ENCODE measurements at places on chromosomes 13 and 19. TPM values are rescaled to one million over a fixed set of nuclear protein-coding genes. Genes with fewer than 3 reads are reported as not detected.

GRK1 gene
- not detected for total RNA-seq

ATP4B gene
- total RNA-seq = not detected

SHKBP1 gene
- total RNA-seq = 112 TPM

BRCA2 gene
- 22.1 TPM for total RNA-seq

GRCh38 chr19:45156011-45156630 lies 4.7 kb downstream of the NKPD1 start:
- no peak for DNase-seq

DNA sequence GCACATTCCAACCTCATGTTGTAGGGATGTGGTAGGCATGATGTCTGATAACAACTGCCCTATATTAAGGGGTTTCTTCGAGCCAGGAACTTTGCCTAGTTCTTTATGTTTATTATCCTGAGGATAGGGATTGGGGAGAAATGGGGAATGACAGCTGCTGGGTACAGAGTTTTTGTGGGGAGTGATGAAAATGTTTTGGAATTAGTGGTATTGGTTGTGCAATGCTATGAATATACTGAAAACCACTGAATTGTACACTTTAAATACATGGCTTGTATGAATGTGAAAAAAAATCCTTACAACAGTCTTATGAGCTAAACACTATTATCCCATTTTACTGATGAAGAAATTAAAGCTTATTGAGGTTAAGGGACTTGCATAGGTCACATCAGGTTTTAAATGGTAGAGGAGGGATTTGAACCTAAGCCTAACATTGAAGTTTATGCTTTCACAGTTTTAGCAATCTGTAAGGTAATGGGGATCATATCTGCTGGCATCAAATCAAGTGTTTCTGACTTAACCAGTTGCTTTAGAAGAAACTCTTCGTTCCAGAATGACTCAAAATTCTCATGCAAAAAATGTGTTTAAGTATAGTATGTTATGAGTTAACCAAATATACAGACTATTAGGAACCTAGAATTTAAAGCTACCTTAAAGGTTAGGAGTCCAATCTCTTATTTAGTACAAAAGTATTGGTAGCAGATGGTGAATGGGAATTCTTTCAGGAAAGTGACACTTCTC lies 61.4 kb downstream of the ERCC5 start:
- no peak for DNase-seq

DNA sequence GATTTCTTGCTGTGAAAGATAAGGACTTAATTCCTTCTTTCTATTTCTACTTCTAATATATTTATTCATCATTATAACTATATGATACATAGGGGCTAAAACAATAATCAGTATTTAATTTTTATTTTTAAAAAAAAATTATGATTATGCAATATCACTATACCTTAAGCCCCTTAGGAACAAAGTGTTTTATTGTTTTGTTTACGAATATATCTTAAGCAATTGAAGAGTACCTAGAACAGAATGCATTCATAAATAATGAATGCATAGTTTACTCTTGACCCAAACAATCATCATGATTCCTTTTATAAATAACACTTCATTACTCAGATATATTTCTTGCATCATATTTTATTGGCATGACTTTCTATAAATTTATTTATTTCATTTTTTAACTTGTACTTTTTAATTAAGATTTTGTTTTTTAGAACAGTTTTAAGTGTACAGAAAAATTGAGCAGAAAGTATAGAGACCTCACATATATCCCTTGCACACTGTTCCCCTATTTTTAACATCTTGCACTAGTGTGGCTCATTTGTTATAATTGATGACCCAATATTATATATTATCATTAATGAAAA lies 339.9 kb upstream of the SPRY2 start:
- no peak for DNase-seq

DNA sequence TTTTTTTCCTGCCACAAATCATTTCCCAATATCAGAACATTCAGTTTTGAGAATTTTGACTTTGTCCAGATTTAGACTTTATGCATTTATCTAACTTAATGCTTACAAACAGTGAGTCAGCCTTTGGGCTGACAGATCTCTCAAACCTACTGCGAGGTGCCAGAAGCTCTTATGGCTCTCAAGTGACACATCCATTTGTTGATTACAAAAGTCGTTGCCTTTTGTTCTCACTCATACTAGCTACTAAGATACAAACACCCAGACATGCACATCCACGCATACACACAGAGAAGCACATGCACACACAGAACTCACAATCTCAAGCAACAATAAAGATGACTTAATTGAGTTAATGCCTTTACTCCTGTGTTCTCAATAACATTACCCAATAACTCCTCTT lies 1147.5 kb downstream of the DIAPH3 start:
- no peak for DNase-seq

GRCh38 chr19:41245843-41246242 lies 18.3 kb upstream of the HNRNPUL1 start:
- DNase-seq = no peak

DNA sequence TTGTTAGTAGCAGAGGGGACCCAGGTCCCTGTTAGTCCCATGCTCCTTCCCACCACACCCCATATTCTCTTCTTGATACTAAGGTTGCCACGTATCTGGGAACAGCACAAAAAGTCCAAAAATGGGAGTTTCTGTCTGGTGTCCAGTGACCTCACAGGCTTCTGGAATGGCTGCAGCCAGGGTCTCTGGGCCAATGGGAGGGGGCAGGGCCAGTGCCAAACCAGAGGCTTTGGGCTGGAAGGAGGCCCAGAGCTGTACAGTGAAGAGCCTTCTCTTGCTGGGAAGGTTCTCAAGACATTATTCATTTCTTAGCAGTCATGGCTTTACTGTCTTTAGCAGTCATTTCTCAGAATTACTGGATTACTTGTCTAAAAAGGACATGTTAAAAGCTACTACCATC lies 119.2 kb downstream of the FRY start:
- no peak for DNase-seq

DNA sequence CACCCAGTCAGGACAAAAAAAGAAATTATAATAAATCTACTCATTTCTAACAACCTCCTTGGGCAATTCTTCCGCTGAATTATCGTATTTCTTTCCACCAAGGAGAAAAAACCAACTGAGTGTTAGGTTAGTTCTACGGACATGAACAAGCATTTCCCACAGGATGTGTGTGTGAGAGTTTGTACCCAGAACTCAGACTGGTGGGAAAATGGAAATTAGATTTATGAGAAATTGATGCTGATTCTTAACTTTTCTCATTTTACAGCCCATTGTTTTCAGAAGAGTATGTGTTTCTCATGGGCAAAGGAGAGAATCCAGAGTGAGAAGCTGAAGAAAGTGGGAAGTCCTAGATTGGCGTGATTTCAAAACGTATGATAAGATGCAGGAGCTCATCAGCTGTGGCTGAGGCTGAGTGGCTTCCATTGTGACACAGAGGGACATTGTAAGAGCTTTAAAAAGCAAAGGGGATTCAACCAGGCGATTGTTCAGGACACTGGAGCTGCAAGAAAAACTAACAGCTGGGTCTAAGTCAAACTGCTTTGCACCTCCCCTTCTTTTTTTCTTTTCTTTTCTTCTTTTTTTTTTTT lies 184.7 kb upstream of the ARGLU1 start:
- DNase-seq = no peak

- no peak for DNase-seq
Observed at GRCh38 chr13:110542169-110542796, 19.2 kb downstream of the RAB20 start.

GRCh38 chr13:111572956-111573761 lies 252.7 kb downstream of the TEX29 start:
- DNase-seq = no peak

- no peak for DNase-seq
Observed at GRCh38 chr19:1796395-1797142, 15.5 kb downstream of the ATP8B3 start.

DNA sequence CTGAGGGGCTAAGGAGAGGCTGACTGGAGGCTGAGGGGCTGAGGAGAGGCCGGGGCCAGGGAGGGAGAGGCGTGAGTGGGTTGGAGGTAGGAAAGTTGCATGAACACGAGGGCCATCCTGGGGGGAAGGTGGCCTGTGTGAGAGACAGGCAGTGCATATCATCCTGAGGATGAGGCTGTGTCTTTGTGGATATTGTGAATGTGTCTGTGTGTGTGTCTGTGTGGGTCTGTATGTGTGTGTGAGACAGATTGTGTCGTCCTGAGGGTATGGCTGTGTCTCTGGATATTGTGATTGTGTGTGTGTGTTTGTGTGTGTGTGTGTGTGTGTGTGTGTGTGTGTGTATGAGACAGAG lies 422 bp downstream of the ZNF71 start:
- no peak for DNase-seq

GRCh38 chr19:37413313-37414084 lies 42.6 kb downstream of the ZNF527 start:
- DNase-seq = no peak

GRCh38 chr13:64239372-64239771 lies 2823.7 kb upstream of the PCDH20 start:
- DNase-seq = no peak

DNA sequence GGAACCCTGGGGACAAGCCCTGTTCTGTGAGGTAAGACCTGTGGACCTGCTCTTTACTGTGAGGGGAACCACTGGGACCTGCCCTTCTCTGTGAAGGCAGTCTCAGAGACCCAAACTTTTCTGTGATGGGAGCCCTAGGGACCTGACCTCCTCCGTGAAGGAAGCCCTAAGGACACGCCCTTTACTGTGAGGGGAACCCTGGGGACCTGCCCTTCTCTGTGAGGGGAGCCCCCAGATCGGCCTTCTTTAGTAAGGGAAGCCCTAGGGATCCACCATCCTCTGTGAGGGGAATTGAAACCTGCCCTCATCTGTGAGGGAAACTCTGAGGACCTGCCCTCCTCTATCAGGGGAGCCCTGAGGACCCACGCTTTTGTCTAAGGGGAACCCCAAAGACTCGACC lies 343.5 kb downstream of the UQCRFS1 start:
- no peak for DNase-seq

DNA sequence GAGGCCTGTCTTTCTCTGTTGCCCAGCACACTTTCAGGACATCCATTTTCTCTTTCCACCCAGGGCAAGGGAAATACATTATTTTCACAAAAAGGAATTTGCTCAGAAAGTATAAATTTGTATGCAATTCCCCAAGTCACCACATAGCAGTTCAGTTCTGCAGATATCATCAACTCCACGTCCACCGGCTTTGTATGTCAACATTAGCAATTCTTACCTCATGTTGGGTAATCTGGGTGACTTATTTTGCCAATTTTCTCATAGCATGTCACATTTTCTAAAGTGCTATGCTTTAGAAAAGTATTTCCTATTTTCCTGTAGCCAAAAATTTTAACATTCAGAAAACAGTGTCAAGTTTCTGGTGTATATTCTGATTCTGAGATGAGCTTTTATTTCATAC lies 501.8 kb downstream of the EFNB2 start:
- DNase-seq = no peak

DNA sequence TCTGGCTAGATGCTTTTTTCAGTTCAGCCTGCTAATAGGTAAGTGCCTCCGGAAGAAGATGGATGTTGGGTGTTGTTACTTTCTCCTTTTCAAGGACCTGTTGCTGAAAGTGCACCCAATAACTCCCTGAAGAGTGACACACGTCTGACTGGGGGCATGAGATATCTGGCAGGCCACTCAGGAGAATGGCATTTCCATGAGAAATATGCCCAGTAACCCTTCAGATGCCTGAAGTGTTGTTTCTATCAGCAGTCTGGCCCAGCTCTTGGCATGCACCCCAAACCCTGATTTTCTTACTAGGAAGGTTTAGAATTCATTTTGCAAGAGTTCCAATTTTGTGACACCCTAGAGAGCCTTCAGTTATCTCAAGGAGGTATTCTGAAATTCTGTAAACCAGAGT lies 71.5 kb downstream of the ARHGAP35 start:
- DNase-seq = no peak

DNA sequence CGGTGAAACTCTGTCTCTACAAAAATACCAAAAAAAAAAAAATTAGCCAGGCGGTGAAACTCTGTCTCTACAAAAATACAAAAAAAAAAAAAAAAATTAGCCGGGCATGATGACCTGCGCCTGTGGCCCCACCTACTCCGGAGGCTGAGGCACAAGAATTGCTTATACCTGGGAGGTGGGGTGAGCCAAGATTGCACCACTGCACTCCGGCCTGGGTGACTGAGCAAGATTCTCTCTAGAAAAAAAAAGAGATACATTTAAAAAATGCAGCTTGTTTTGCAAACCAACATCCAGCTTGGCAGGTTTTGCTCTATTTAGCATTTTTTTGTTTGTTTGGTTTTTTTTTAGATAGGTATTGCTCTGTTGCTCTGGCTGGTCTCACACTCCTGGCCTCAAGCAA lies 6.7 kb upstream of the PGPEP1 start:
- no peak for DNase-seq

GRCh38 chr13:69809152-69809551 lies 298.5 kb upstream of the ATXN8OS start:
- no peak for DNase-seq

DNA sequence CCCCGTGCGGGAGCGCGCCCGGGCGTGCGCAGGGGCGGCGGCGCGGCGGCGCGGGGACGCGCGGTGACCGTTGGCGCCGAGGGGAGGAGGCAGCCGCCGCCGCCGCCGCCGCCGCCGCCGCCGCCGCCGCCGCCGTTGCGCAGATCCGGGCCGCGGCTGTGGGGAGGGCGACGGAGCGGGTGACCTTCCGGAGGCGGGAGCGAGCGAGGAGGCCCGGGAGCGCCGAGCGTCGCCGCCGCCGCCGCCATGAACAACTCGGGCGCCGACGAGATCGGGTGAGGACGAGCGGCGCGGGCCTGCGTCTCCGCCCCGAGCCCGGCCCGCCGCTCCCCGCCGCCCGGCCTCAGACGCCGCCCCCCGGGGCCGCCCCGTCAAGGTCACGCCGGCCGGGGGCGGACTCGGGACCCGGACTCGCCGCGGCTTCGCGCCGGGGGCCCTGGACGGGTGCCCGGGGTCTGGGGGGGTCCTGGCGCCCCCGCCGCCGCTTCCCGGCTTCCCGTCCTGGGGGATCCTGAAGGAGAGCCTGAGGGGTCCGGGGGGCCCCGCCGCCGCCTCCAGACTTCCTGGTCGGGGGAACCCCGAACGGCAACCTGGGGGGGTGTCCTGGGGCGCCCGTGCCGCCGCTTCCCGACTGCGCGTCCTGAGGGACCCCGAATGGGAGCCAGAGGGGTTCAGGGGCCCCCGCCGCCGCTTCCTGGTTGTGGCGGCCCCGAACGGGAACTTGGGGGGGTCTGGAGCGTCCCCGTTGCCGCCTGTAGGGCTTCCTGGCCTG lies at the start of gene DAZAP1:
DAZAP1 (plus strand) TSS at position 59 of the 772 bp plus-strand sequence; CDS start at position 247, 188 bp downstream.
- peak; percentile 39 for DNase-seq

GRCh38 chr13:50594276-50595051 lies 249.0 kb downstream of the DLEU7 start:
- peak; percentile 57 for DNase-seq

- DNase-seq = no peak
Observed at GRCh38 chr13:94057618-94058186, 421.8 kb downstream of the DCT start.

DNA sequence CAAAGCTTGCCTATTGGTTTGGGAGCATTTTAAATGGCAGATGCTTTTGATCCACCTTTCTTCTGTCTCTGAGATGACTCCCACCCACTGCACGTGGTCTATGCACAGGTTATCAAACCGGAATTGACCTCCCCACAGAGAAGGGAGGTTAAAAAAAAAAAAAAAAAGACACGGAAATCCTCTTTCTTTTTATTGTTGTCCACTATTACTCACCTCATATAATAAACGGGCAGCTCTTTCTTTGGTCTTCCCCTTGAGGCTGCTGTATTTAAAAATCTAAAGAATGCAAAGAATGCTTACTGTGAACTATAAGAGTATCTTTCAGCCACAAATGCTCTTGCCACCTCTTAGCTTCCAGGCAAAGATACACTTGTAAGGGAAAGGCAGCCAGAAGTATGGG lies 329.7 kb downstream of the NDFIP2 start:
- DNase-seq = no peak

Data from activated CD4-positive, alpha-beta memory T cell treated with anti-CD3 and anti-CD28 coated beads for 36 hours (primary cell).